ENCODE measurements at places on chromosomes 3 and 15. TPM values are rescaled to one million over a fixed set of nuclear protein-coding genes. Genes with fewer than 3 reads are reported as not detected.
A peak's percentile ranks its signal among the peaks of the same experiment; 100 is the strongest.

- DNase-seq, result no peak
These were observed 31.1 kb downstream of the FILIP1L start for GRCh38 chr3:100083209-100083608.

- DNase-seq, result no peak
These were observed 124.4 kb downstream of the ANO10 start for GRCh38 chr3:43497422-43497821.

DNA sequence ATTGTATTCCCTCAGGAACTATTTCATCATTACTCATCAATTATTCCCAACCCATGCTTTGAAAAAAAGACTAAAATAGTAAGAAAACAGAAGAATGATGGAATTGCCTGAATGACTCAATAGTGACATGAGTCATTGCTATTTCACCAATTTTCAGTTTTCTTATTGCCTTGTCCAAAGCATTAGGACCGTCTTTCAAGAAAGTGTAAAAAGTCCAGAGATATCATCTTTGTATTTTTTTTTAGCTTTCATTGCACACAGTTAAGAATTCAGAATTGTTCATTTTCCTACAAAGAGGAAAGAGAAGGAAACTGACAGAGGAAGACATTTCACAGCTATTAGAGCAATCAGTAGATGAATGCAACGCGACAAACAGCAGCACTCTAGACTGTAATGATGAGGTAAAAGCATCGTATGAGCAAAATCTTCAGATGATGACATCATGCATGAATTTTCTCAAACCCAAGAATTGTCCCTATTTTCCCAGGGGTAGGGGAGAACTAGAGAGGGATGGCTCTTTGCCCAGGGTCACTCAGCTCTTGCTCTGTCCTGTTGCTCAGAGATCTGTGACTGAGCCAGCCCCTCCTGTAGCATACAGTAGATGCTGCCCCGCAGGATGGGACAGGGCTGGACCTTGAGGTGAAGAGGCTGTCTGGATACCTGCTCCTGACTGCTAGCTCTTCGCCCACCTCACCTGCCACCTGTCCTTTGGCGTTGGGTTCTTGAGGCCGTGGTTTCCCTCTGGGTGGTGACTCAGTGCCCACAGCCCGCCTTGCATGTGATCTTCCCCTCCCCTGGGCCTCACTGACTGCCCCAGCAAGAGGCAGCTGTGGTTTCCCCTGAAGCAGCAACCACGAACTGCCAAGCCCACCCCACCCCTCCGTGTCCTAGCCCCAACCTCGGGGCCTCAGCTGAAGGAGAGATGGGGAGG lies 84.8 kb downstream of the PPCDC start:
- DNase-seq, result peak; percentile 7

DNA sequence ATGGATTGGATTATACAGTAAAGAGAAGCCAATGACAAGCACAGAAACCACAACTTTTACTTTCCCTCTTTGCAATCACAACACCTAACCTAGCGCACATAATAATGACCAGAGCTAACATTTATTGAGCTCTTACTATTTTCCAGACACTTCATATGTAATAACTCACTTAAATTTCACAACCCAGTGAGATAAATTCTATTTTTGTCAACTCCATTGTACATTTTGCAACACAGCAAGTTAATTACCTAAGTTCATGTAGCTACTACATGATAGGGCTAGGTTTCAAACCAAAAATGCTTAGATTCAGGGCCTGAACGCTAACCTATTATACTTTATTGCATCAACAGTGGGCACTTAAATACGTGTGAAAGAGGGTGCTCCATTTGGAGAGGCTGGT lies 89.5 kb downstream of the GADL1 start:
- DNase-seq, result no peak

- DNase-seq, result no peak
These were observed 680.1 kb downstream of the IGSF11 start for GRCh38 chr3:118354556-118354955.

- DNase-seq, result no peak
These were observed 248.1 kb downstream of the KLF13 start for GRCh38 chr15:31574766-31575165.

DNA sequence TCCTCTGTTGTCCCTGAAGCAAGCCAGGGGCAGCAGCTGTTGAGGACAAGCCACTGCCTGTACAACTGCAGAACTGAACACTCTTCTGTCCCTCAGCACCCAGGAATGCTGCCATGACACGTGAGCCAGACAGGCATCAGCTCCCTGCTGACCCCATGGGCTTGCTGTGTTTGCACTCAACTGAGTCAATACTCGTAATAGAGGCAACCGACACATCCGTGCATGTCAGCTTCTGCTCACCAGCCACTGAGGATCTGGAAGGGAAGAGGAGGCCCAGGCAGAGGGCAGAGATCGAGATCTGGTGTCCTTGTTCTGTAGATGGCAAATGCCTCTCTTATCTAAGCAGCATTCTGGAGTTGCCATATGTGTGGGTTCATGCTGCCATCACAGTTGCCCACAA lies 54.3 kb upstream of the SEC61A1 start:
- DNase-seq, result no peak

The C3orf18 gene
- total RNA-seq, result 3.9 TPM

The ANKUB1 gene
- not detected for total RNA-seq

All from CD4-positive, alpha-beta T cell (primary cell).